ENCODE measurements at places on chromosomes 5 and 9. TPM values are rescaled to one million over a fixed set of nuclear protein-coding genes. Genes with fewer than 3 reads are reported as not detected.

The LECT2 gene
- not detected for total RNA-seq

The MPDZ gene
- 5.1 TPM for total RNA-seq

The PDE8B gene
- total RNA-seq: 0.38 TPM

The RANBP3L gene
- 0.14 TPM for total RNA-seq

The RASEF gene
- 3.9 TPM for total RNA-seq

The CCNO gene
- total RNA-seq: 0.14 TPM

The PKN3 gene
- total RNA-seq: 3.8 TPM

All from thymus (tissue), 14 donors.